ENCODE measurements at places on chromosomes 2 and 18.

DNA sequence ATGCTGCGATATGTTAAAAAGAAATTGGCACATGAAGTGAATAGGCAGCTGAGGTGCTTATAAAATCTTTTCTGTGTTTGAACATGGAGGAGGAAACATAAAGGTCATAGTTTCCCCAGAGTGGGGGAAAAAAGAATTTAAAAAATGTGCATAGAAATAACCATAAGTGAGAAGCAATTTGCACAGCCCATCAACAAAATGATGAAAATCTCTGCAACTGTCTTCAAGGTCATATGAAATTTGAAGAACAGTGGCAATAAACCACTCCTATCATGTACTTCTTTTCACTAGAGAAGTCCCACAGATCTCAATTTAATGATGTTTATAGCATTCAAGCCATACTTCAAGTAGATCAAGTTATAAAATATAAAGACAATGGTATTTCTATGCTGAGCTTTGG is 46.7 kb upstream of the ZNF804A start:
- DNase-seq = no peak

- no peak for DNase-seq
These were observed 146.4 kb downstream of the TANC1 start for GRCh38 chr2:159114835-159115234.

DNA sequence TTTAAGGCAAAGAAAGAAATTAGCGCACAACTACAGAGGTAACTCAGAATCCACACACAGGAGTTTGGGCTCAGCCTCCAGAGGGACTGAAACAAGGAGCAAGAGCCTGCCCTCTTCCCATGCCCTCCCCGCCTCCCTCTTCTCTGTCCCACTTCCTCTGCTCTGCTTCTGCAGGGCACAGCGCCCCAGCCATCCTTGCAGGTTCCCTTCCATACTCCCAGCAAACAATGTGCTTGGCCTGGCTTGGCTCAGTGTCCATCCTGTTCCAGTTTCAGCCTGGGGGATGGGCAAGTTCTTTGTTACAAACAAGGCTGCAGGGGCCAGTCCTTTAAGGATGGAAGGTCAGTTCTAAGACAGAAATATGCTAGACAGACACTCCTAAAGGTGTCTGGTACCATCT is 133.5 kb downstream of the CDH20 start:
- no peak for DNase-seq

DNA sequence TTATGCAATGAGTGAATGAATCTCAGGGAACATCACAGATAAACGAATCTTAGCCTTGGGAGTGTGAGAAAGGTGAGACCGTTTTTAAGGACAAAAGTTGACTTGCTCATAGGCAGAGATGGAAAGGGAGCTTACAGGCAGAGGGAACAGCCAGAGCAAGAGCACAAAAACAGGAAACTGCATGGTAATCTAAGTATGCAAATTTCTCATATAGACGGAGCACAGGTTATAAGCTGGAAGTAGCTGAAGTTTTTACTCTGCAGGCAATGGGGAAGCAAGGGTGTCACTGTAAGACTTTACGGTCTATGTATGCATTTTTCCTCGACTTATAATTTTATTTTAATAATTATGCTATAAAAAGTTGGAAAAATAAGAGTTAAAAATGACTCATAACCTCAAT is 44.8 kb upstream of the STRN start:
- DNase-seq = no peak

DNA sequence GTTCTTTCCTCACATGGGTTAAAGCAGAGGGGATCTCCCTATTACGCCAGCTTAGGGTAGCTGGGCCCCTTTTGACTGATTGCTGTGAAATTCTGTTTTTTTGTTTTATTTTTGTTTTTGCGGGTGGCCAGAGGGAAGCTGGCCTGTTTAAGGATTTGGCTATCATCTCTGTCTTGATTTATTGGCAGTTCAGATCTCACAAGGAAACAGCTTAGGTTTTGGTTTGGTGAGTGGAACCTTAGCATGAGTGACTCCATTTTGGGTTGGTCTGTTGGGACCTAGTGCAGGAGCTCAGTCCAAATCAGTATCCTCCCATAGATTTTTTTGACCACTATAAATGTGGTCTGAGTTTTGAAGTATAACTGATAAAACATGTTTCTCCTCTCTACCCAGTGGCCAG is 25.6 kb upstream of the NTSR2 start:
- no peak for DNase-seq

DNA sequence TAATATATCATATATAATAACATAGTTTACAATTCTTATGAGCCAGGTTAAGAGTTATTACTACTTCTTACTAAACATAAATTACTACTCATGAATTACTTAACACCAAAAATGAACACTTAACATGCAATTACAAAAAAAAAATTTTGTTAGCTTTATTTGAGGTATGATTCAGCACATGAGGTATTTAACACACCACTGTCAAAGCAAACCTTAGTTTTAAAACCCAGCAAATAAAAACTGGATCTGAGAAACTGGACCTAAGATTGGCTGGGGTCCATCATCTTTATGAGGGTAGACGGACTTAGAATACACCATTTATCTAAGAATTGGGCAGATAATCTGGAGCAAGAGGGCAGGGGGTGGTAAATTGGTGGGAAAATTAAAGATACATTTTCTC is 81.8 kb upstream of the CREB1 start:
- DNase-seq = no peak

- no peak for DNase-seq
These were observed 3.0 kb downstream of the AP1S3 start for GRCh38 chr2:223834431-223834830.

- DNase-seq = no peak
These were observed 5.6 kb downstream of the TANK start for GRCh38 chr2:161165811-161166210.

GRCh38 chr18:37207343-37207742 is 358.3 kb downstream of the CELF4 start:
- no peak for DNase-seq

- DNase-seq = no peak
These were observed 293.5 kb downstream of the ARHGAP15 start for GRCh38 chr2:143422681-143423080.

- no peak for DNase-seq
These were observed 495.3 kb downstream of the IRS1 start for GRCh38 chr2:226304308-226304707.

DNA sequence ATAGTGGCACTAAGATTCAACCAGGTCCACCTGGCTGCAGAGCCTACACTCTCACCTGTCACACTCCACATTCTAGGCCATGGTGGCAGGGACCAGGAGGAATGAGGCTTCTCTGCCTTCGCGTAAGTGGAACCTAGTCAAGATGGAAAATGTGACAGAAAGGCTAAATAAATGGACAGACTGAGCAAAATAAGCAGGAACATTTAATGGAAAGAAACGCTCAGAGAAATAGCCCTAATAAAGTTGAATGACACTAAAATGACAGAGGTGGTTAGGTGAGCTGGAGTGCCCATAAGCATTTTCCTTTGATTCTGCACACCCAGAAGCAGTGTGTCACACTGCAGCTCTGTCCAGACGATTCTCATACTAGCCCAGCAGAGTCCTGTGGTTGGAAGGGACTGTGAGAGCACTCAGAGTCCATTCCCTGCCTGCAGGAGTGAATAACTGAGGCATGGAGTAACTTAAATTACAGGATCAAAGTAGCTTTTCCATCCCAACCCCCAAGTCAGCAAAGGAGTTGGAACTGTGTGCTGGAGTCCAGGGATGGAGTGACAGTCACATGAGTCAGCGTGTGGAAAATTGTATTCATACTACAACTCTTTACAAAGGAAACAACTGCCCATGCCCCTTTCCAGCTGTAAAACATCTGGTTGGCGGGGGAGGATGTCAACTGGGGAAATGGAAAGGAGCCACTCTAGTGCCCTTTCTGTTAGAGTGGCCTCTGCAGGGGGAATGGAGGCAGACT is 105.4 kb upstream of the LGALSL start:
- DNase-seq = no peak

DNA sequence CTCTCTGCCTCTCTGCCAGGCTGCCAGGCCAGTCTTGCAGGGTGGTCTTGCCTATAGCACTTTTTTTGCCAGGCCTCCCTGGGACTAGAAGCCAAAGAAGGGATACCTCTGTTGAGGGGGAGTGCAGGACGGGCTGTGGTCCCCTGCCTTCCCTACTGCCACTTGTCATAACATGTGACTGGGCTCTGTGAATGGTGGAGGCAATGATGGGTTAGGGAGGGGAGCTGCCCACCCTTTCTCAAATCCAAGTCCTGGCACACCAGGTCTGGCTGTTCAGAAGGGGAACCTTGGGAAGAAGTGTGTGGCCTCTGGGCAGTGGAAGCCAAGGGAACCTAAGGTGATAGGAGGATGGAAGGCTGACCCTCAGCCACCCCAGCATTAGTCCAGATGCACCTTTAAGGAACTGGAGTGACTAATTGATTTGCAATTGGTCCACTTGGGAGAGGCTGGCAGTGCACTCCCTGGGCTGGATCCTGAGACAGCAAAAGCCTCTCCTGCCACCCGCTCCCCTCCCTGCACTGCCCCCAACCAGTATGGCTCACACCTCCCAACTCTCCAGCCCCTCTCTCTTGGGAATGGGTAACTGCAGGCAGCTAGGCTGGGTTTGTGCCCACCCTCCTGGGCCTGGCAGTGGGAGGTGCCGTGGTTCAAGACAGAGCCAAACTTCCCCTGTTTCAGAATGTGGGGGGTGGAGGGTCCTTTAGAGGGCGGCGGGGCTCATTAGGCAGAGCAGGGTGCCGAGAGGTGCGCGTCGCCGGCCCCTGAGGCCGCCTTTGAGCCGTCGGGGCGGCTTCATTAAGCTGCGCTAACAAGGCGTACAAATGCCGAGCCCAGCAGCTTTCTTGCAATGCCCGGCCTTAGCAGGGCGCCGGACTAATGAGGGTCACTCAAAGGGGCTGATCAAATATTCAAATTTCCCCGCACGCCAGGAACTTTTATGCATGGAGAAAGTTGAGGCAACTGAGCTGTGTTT is 4.5 kb upstream of the SIX3 start:
- DNase-seq = no peak

GRCh38 chr2:160989778-160990177 is 170.4 kb upstream of the TANK start:
- DNase-seq = no peak

- DNase-seq = no peak
These were observed 99.4 kb upstream of the RND3 start for GRCh38 chr2:150586858-150587257.

DNA sequence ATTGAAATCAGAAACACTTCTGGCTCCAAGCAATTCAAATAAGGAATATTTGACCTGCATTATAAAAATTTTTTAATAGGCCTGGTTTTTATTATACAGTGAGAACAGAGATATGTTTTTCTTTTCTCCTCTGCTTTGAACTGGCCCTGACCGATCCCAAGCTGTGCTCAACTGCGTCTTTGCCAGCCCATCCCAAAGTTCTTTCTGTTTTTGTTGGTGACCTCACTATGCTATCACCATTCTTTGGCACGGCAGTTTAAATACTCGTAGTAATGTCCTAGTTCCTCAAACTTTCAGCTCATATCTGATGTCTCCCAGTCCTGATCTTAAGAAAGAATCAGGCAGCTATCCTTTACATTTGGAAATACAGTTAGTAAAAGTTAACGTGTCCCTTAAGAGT is 42.3 kb upstream of the NETO1 start:
- no peak for DNase-seq

DNA sequence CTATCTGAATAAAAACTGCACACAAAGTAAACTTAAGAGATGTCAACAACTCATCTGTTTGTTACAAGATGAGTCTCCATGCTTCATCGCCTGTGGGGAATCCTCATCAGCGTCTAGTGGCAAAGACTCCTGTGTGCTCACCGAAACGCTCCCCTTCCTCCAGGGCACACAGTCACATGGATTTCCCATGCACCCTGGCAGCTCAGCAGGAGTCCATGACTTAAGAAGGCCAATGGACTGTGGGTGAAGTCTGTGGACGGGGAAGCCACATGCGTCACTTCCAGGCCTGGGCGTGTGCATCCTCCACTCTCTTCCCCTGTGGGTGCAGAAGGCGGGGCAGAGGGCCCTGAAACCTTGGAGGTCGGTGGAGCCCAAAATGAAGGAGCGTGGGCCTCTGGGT is 41.1 kb downstream of the ID2 start:
- DNase-seq = no peak
